Fibroblast of skin of scalp (primary cell): ENCODE measurements at places on chromosomes 2 and 18.

- peak; percentile 86 for DNase-seq
Measured at GRCh38 chr2:218397820-218398436, 1.7 kb upstream of the CTDSP1 start.

GRCh38 chr18:69689121-69689759, 258.4 kb downstream of the CD226 start:
- peak; percentile 50 for DNase-seq

- no peak for DNase-seq
Measured at GRCh38 chr2:27118525-27119329, at the start of gene CGREF1. Gene CGREF1 (minus strand): TSS chr2:27119128. CDS start chr2:27104366, 14,762 bp downstream.

DNA sequence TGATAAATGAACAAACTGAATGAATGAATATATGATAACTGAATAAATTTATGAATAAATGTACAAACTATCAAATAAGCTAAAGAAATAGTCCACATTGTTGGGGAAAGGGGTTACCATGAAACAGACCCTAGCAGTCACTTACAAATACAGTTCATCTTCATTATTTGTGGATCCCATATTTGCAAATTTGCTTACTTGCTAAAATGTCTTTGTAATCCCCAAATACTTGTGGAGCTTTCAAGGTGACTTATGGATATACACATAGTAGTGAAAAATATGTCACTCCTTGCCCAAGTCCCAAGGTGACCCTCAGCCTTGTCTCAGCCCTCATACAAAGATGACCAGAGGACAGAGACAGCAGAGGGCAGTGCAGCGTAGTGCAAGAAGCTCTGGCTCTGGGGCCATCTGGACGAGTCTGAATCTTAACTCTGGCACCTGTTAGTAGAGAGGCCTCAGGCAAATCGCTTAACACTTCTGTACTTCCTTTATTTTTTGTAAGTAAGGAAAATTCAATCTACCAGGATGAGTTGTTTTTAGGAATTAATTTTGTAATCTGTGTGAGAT, 3.1 kb downstream of the PAIP2B start:
- peak; percentile 8 for DNase-seq

DNA sequence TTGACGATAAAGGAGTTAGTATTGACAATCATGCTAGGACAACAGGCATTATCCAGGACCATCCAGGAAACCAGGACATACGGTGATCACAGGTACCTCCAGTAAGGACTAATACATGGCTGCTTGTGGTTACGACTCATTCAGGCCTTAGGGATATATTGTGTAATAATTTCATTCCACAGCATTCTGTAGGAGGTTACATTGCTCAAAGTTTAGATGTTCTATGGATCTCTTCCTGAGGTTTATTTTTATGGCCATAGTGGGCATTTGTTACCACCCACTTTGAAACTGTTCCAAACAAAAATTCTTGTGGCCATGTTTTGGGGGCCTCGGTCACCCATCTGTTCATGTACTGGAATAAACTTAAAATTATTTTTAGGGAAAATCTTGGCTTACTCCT, 431.6 kb downstream of the METTL4 start:
- DNase-seq = peak; percentile 50

DNA sequence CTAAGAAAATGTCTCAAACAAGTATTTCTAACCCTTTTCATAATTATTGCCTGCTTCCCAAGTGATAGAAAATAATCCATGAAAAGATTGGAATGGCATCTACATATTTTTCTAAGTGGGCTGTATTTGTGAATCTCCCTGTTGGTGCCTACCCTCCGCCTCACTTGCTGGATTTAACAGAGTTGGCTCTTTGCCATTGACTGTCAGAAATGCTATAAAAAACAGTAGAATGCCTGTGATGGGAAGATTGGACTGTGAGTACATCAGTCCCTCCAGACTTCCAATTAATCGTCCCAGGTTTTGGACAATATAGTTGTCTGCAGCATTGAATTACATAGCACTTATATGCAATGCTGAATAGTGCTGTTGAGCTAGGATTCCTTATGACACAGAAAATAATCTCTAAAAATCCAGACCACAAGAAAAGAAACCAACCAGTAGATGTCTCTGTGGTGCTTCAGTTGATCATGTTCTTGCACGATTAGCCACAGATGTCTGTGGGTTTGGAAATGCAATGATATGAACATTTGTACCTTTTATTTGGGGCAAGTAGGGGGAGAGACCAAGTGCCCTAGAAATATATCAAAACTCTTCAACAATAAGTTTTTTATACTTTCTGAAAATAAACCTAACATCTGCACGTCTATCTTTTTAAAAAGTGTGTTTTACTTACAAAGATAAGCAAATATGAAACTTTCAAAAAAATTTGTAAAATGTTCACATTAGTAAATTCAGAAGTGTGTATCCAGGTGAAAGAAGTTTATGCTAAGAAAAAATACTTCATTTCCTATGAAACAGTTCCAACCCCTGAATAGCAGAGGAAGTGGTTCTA, 88.5 kb downstream of the DYNAP start:
- peak; percentile 82 for DNase-seq

DNA sequence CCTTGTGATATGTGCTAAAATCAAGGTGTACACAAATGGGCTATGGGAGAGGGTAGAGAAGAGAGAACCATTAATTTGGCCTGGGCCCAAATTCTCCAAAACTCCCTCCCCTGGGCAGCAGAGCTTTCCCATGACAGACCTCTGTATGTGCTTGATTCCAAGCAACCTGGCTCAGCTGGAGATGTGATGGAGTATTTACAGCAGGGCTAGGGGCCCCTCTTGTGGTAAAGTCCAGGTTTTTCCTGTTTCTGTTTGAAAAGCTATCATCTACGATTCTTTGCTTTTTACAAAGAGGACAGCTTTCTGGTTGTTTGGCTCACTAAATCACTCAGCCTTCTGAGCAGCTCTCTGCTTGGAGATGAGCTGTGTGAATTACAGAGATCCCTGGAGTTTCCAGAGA, 40.3 kb downstream of the KCNS3 start:
- no peak for DNase-seq

GRCh38 chr18:25825979-25826776, 264.2 kb downstream of the SS18 start:
- no peak for DNase-seq

GRCh38 chr18:63586431-63586830, 712 bp upstream of the SERPINB13 start:
- DNase-seq = no peak

GRCh38 chr2:65024149-65024829, 31.9 kb upstream of the CEP68 start:
- peak; percentile 96 for DNase-seq

- no peak for DNase-seq
Measured at GRCh38 chr18:10164271-10165071, 250.7 kb downstream of the VAPA start.

GRCh38 chr2:30565851-30566358, 118.9 kb downstream of the LCLAT1 start:
- peak; percentile 2 for DNase-seq

- peak; percentile 95 for DNase-seq
Measured at GRCh38 chr2:177264693-177265587, at the start of gene NFE2L2. Gene NFE2L2 (minus strand): TSS chr2:177264727. CDS start chr2:177264576, 151 bp downstream.

DNA sequence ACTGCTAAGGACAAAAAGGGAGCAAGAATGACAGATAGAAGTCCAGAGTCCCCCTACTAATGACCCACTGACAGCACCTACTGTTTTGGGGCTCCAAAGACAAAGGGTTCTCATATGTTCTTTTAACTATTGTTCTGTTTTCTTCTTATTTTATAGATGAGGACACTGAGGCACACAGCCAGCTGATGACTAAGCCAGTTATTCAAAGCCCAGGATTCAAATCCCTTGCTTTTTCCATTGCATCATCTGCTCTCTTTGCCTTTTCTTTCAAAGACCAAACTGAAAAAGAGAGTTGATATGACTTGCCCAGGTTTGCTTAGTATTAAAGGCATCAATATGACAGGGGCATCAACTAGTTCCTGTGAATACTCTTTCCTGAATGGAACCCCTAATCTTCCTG, 299.8 kb downstream of the LRATD1 start:
- no peak for DNase-seq

DNA sequence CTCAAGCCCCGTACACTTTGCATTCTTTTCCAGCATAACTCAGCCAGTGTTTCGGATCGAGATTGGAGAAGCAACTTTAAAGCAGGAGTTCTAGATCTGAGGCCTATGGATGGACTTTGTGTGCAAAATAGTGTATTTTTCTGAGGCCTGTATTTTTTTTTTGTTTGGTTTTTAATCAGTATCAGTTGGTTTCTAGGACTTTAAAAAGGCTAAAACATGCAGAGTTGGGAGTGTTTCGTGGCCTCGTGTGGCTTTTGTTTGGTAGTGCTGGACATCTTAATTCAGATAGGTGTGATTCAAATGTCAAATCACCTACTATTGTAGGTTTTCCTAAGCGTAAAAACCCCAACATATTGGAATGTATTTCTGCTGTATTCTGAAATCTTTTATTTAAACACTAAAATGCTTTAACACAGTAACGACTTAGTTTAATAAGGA, 282 bp upstream of the PUS10 start:
- peak; percentile 26 for DNase-seq

- no peak for DNase-seq
Measured at GRCh38 chr2:100344433-100344832, 22.1 kb upstream of the LONRF2 start.

DNA sequence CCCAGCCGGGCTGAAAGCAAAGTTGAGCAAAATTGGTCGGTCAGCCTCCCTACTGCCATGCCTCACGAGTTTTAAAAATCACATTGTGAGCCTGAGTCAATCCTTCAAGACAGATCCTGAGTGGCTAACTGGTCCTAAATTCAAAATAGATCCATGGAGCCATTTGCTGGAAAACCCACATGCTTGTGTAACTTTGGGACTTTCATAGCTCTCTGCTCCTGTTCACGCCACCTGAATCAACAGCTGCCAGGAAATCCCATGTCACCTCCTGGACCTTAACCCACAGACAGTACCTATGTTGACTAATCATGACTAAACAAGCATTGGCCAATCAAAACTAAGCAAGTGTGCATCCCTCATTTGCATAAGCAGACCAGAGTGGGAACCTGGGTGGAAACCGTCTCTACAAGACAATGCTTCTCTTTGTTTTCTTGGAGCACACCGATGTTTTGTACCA, 42.8 kb upstream of the LDLRAD4 start:
- DNase-seq = no peak

- no peak for DNase-seq
Measured at GRCh38 chr18:32701313-32701712, 71.5 kb downstream of the KLHL14 start.

GRCh38 chr18:79937103-79937860, 14.2 kb downstream of the SLC66A2 start:
- no peak for DNase-seq

- no peak for DNase-seq
Measured at GRCh38 chr2:37454851-37455762, 110.7 kb downstream of the QPCT start.

DNA sequence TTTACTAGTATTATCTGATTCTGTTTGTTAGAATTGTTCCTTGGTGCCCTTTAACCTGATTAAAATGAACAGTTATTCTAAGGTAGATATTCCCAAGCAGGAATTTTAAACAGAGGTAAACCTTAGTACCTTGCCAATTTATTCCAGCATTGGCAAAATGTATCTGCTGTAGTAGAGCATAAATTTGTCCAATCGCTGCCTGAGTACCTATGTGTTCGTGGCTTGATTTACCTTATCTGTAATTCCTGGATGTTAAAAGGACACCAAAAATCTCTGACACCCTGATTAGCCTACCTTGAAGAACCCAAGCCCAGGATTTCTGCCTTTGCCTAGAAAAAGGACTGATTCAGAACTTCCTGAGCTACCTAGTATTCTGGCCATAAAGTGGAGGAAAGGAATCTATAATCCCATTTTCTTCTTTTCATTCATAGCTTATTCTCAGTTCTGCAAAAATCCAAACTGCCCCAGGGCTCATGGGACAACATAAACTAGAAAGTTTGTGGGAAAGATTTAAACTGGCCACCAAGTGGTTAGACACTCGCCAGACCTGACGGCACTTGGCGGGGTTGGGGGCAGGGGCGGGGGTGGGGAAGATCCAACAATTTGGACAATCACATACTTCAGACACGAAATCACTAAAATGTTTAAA, 16.2 kb upstream of the ZCCHC2 start:
- no peak for DNase-seq

GRCh38 chr2:241351640-241352031, 4.4 kb upstream of the FARP2 start:
- no peak for DNase-seq

DNA sequence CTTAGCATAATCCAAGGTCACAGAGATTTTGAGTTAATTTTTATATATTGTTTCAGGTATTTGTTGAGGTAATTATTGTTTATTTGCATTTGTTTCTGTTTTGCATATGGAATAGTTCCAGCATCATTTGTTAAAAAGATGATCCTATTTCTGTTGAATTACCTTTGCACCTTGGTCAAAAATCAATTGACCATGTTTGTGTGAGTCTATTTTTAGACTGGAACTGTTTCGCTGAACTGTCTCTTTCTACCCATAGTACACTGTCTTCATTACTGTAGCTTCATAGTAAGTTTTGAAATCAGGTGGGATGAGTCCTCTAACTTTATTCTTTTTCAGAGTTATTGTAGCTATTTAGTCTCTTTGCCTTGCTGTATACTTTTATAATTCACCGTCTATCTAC, 28.9 kb upstream of the RAMP1 start:
- no peak for DNase-seq

DNA sequence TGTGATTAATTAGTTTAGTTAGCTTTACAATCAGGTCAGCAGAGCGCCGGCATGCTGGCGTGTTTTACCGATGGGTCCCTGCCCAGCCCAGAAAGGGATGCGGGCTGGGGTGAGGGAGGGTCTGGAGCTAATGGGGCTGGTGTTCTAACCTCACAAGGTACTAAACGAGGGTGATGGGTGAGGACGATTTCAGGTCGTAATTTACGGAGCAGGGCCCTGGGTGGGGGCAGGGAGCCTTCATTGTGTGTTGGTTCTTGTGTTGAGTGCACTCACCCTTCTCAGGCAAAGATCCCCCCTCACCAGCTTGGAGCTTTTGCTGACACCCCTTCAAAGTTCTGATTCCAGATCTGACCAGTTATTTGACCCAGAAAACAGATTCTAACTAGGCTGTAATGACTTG, 39.5 kb downstream of the PTGR3 start:
- no peak for DNase-seq

- peak; percentile 59 for DNase-seq
Measured at GRCh38 chr2:118800736-118801135, 46.7 kb downstream of the EN1 start.

DNA sequence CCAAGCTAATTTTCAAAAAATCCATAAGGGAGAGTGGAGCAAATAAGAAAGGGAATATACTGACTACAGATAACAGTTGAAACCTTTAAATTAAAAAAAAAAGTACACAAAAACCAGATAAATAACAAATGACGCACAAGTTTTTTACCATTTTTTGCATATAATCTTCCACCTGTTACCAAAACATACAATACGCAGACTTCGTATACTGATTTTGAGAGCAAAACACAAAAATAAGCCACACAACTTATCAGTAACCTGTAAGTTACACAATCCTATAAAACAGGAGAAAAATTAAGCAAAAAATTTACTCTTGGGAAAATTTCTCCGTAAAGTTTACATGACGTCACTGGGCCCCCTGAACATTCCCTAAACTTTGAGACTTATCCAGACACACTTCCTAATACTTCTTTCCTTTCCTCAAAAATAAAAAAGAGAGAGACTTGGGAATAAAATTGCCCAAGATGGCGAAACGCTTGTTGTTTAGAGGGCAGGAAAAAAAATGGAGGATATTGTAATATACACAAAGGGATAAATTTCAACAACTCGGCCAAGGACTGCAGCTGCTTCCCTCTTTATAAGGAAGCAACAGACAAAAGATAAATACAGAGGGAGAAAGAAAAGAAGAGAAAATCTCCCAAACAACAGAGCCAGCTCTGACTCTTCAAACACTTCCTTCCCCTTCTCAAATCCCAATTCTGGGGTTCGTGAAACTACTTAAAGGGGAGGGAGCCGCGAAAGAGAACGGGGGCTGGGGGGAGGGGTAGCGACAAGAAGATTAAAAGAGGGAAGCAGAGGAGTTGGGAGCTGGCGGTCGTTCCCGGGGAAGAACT, 1.6 kb downstream of the BAZ2B start:
- DNase-seq = peak; percentile 79
